Pancreas (tissue), 10 donors: ENCODE measurements at places on chromosomes 3 and 15. TPM values are rescaled to one million over a fixed set of nuclear protein-coding genes. Genes with fewer than 3 reads are reported as not detected.
A peak's percentile ranks its signal among the peaks of the same experiment; 100 is the strongest.

GRCh38 chr15:58555162-58556027, 123.6 kb downstream of the LIPC start:
- DNase-seq: no peak

- DNase-seq: no peak
Measured at GRCh38 chr15:22795206-22796063, 9.0 kb downstream of the NIPA1 start.

DNA sequence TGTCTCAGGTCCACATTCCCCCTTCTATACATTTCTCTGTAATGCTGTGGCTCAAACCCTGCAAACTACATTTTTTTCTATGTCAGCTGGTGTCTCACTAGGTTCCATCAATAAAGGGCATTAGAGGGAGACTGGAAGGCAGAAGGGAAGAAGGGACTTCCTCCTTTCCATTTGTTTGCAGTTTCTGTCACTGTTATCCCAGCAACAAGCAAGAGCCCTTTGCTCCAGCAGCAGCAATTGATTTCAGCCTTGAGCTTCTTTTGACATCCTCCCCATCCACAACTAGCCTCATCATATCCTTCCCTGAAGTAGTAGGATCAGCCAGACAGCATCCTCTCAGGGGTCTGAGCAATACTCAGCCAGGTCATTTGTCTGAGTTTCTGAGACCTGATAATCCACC, 5.3 kb upstream of the NCK1 start:
- DNase-seq: no peak

DNA sequence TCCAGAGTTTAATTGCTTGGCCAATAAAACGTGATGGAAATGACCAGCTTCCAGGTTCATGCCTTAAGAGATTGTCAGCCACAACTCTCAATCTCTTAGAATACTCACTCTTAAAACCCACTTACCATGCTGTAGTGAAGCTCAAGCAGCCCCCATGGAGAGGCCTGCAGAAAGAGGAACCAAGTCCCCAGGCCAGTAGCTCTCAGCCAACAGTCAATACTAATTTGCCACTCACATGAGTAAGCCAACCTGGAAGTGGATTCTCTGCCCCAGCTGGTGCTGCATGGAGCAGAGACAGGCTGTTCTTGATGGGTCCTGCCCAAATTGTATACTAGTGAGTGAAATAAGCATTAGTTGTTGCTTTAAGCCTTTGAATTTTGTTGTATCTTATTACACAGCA, 155.9 kb downstream of the OXSM start:
- no peak for DNase-seq

GRCh38 chr15:63339006-63339766, 42.5 kb downstream of the CA12 start:
- DNase-seq: no peak

Gene RHOV
- total RNA-seq: 10.9 TPM

Gene STARD9
- 2.0 TPM for total RNA-seq

Gene NUSAP1
- 0.67 TPM for total RNA-seq

Gene CCR3
- total RNA-seq: not detected

Gene CRYGS
- 1.8 TPM for total RNA-seq

DNA sequence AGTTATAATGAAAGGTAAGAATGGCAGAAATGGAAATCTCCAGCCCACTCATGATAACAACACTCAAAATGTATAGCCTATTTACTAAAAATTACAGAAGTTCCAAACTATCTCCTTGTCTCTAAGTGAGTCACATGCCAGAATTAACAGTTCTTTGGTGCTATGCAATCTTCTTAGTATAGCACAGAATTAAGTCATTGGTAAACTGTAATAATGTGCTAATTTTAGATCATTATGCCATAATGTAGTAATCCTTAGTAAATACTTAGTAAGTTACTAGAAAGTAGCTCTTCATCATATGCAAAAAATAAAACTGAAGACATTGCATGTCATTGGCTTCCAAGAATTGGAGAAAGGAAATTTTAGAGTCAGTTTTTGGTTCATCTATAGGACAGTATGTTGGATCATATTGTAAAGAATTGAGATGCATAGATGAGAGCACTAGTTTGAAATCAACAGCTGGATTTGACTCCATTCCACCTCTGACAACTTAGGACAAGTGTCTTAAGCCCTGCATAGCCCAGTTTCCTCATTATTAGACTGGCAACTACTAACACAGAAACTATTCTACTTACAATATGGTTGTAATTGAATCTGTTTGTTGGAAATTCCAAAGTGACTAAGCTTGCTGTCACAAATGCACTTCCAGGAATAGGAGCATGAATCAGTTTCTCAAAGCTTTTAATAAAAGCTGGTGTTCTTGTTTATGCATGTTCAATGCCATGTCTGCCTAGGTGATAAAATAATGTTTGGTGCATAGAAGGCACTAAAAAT, 40.1 kb upstream of the CD47 start:
- DNase-seq: no peak

Gene TMEM43
- 16.6 TPM for total RNA-seq

DNA sequence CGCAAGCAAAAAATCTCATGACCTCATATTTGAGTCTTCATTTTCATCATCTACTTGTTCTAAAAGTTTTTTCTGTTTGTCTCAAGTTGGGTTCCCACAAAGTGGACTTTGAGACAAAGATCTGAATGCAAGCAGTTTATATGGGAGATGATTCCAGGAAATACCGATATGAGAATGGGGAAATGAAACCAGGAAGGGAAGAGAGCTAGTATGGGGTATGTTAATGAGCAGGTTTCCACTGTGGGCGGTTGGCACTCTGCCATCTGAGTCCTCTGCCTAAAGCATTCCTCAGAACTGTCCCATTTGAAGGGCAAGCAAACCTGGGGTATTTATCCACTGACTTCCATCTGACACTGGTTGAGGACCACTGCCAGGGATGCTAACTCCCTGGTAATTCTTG, 8.8 kb downstream of the ADPRH start:
- peak; percentile 68 for DNase-seq

Gene AMT
- total RNA-seq: 9.2 TPM

DNA sequence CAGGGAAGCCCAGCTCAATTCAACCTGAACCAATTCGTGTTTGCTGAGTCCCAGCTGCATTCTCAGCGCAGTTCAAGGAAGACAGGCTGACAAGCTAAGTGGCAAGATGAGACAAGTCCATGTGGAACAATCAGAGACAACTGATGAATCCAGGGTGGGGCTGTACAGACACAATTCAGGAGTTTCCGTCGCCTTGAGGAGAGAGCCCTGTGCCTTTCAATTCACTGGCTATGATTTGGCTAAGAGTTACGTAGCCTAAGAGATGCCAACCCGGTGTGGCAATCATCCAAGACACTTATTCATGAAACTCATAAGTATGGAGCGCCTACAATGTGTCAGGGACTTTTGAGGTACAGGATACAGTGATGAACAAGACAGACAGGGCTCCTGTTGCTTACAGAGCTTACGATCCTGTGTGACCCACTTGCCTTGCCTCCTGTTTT, 15.5 kb upstream of the ZBED2 start:
- no peak for DNase-seq

GRCh38 chr3:125357032-125357658, 18.0 kb downstream of the ZNF148 start:
- DNase-seq: peak; percentile 40

Gene GOLGA8N
- 18.7 TPM for total RNA-seq

Gene DPPA4
- total RNA-seq: not detected

Gene PPP1R14D
- not detected for total RNA-seq

Gene RBPMS2
- 1.5 TPM for total RNA-seq

Gene HDGFL3
- 5.8 TPM for total RNA-seq

DNA sequence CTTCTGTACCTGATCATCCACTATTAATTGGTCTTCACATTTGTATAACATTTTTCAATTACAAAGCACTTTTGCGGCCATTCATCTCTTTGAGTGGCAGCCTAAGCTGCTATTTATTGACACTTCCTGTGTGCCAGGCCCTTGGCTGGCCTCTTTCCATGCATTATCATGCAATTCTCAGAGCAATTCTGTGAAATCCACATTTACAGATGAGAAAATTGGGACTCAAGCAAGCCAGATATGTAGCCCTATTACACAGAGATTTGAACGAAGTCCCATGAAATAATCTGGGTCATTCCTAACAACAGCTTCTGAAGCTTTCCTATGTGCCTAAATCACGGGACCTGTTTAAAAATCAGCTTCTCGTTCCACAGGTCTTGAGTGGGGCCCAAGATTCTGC, 17.4 kb downstream of the SLC6A1 start:
- no peak for DNase-seq

DNA sequence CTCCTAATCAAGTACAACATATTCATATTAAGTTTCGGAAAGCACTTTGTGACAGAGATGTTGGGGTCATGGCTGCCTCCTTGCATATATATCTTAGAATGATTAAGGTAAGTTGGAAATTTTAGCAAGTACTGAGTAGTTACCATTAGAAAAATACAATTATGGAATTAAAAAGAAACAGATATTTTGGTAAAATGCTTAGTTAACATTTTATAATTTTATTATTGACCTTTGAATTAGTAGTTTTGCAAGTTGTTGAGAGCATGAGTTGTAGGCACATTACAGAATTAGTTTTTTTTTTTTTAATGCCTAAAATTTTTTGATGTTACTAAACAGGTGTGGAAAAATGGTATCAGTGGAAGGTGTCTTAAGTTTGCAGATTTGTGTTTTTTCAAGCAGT, 20.6 kb downstream of the AP4E1 start:
- DNase-seq: no peak

Gene ALS2CL
- total RNA-seq: 7.8 TPM

DNA sequence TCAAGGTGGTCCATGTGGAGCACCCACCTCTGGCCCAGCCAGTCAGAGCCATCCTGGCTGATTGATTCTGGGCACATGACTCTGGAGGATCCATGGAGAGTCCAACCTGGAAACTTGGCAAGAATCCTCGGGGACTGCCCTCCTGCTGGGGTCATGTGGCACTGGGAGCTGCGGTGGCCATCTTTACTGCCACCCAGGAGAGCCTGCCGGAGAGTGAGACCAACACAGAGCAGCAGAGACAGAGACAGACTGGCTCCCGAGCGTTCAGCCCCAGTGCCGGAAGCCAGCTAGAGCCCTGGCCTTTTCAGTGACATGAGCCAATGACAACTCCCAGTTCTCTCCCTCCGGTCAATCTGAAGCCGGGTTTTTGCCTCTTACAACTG, 11.5 kb upstream of the GATA2 start:
- DNase-seq: no peak

- DNase-seq: no peak
Measured at GRCh38 chr3:44952689-44953088, 23.3 kb downstream of the ZDHHC3 start.

DNA sequence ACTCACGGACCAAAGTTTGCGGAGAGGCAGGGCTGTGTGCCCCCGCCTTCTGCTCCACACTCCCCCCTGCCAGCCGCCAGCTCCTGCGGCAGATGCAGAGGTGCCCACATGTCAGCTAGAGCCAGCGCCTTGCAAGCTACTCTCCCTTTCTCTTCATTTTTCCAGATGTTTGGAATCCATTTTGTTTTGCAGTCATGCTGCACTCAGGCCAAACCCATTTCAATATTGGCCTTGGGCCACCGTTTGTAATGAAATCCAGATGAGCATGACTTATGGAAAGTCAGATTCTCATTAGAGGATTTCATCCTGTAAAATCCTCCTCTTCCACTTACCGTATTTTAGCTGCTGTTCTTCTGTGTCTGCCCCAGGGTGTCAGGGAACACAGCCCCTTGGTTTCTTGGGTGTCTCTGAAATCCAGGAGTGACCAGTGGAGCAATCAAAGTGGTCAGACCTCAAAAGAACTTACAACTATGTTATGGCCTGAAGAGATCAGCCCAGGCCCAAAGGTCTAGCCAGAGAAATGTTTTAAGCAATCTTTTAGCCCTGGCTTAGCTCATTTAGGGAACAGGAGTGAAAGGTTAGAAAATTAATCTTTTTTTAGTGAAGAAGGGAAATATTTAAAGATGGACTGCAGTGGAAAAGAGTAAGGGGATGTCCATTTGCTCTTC, 65.8 kb downstream of the AAGAB start:
- DNase-seq: no peak

DNA sequence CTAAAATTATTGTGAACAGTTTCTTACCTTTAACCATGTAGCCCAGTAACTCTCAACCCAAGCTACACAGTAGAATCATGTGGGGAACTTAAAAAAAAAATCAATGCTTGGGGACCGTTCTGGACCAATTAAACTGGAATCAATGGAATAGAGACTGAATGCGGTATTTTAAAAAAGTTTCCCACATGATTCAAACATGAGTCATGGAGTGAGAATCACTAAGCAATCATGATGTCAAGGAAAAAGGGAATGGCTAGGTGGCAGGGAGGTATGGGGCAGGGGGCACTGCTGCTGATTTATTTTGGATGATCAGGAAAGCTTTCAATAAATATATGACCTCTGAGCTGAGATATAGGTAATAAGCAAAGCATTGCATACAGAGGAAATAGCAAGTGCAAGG, 250.5 kb upstream of the RORA start:
- DNase-seq: no peak

GRCh38 chr3:50267280-50267913, 1.6 kb upstream of the SEMA3B start:
- DNase-seq: peak; percentile 86

DNA sequence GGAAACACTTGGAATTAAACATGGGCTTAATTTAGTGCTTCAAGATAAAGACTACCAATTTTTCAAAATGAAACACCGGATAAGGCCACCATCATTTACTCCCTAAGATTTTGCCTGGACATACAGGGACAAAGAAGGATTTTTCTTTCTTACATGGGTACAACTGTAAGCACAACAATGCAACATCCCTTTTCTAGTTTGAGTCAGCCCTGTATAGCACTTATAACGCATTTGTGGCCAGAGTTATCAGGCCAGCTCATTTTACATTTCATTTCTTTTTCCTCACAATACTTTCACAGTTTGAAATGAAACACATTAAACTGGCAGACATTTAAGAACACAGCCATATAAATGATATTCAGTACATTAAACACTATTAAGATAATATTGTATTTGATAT, 9.8 kb upstream of the SUCNR1 start:
- no peak for DNase-seq

- DNase-seq: peak; percentile 55
Measured at GRCh38 chr3:171459137-171459941, 866 bp downstream of the TNIK start.

Gene KBTBD8
- 0.82 TPM for total RNA-seq

- DNase-seq: no peak
Measured at GRCh38 chr3:22353126-22353525, 602.1 kb upstream of the ZNF385D start.

GRCh38 chr3:14523792-14524191, 16.4 kb downstream of the GRIP2 start:
- DNase-seq: no peak

Gene SEC62
- 119 TPM for total RNA-seq

DNA sequence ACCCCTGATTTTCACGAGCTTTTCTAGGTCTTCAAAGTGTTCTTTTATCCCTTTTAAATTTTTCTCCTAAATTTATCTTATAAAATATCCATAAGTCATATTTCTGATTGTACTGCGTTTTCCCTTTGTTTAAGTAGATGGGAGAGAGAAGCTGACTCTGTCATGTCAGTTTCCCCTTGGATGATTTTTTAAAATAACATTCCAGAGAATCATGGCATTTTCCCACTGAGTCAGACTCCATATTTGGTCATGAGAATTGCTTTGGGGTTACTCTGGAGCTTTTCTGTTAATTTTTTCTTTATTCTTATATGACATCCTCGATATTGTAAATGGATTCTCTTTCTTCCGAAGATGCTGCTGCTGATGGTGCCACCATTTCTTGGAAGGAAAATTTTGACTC, 28.6 kb upstream of the UMPS start:
- DNase-seq: no peak
